ENCODE measurements at places on chromosomes 11 and 22.

DNA sequence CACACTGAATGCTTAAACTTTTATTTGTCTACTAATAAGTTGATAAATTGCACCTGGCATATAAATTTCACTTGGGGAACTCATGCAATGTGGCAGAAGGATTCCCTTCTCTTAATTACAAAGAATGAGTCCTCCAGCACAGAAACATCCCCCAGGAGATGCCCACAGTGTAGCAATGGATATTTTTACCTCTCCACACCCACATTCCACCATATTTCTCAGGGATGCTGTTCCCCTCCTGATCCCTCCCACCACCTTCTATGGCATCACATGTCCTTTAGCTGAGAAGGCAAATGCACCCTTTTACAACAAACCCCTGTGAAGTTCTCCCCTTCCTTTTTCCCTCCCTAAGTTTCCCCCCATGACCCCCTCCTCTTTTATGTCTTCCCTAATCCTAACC lies 56.1 kb upstream of the UBASH3B start:
- DNase-seq = no peak

GRCh38 chr11:84468235-84468634 lies 1158.9 kb downstream of the DLG2 start:
- no peak for DNase-seq

- DNase-seq = no peak
These were observed 116.7 kb downstream of the NTM start for GRCh38 chr11:131486937-131487635.

- no peak for DNase-seq
These were observed 20.6 kb downstream of the IFT27 start for GRCh38 chr22:36755316-36755715.

DNA sequence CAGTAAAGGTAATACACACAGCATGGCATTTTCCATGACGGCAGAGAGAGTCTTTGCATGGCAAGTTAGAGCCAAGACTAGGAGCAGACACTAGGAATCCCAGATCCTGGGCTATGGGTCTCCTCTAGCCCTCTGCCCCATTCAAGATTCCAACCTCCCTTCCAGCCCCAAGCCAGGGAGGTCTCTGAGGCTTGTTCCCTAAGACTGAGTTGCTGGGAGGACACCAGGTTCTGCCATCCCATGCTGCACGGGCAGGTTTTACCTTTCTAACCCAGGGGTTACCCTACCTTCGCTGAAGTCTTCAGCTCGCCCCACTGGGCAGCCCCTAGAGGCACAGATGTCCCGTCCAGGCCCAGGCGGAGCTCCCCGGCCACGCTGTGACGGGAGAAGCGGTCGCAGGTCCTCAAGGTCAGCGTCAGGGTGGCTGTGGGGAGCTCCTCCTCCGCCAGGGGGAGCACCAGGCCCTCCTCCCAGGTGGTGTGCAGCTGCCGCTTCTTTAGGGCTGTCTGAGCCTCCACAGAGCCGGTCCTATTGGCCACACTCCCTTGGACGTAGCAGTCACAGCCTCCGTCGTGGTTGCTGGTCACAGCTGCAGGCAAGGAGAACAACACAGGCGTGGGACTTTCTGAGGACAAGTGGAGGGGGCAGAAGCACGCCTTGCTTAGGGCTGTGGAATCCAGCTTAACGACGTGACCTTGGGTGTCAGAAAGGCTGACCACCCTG lies 33.8 kb downstream of the SYT13 start:
- DNase-seq = peak; percentile 84

- DNase-seq = no peak
These were observed 150.0 kb downstream of the SHANK2 start for GRCh38 chr11:71102251-71102995.

- no peak for DNase-seq
These were observed 1.1 kb upstream of the C11orf65 start for GRCh38 chr11:108468478-108468864.

GRCh38 chr11:4979036-4979435 lies 15.6 kb upstream of the OR51L1 start:
- DNase-seq = no peak

DNA sequence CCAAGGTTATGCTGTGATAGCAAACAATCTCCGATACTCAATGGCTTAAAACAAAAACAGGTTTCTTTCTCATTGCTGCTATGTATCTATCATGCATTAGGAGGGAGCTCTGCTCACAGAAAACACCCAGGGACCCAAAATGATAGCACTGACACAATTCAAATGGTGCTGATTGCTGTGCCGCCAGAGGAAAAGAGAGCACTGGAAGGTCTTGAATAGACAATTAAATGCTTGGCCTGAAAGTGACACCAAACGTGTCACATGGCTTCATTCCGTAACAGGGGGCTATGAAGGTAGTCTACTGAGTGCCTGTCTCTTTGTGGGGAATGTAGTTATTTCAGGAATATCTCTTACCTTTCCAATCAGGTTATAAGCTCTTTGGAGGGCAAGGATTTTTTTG lies 94.2 kb downstream of the FAR1 start:
- DNase-seq = no peak

GRCh38 chr11:133531458-133531857 lies 843 bp downstream of the OPCML start:
- no peak for DNase-seq

- peak; percentile 80 for DNase-seq
These were observed 24.4 kb upstream of the A4GALT start for GRCh38 chr22:42745118-42745517.

DNA sequence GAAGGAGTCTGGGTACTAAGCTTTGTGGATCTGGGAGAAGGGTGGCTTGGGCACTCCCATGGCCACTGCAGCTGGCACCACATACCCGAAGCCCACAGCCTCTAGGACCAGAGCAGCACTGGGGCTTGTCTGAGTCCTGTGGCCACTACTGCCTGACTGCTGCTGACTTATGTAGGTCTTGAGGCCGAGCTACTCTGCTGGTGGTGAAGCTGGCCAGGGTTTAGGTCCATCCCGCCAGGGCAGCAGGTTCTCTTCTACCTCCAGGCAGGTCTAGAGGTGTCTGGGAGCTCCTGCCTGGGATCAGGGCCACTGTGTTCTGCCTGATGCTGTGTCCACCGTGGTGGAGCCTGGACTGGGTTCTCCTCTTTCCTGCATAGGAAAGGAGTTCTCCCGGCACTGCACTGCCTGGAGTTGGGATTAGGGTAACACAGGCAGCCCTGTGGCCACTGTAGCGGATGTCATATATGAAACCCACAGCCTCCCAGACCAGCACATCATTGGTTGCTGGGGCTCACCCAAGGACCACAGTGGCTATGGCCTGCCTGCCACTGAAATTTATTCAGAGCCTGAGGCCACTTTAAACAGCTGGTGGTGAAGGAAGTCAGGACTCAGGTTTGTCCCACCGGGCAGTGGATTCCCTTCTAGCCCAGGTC lies 109.8 kb upstream of the SERPIND1 start:
- DNase-seq = no peak

DNA sequence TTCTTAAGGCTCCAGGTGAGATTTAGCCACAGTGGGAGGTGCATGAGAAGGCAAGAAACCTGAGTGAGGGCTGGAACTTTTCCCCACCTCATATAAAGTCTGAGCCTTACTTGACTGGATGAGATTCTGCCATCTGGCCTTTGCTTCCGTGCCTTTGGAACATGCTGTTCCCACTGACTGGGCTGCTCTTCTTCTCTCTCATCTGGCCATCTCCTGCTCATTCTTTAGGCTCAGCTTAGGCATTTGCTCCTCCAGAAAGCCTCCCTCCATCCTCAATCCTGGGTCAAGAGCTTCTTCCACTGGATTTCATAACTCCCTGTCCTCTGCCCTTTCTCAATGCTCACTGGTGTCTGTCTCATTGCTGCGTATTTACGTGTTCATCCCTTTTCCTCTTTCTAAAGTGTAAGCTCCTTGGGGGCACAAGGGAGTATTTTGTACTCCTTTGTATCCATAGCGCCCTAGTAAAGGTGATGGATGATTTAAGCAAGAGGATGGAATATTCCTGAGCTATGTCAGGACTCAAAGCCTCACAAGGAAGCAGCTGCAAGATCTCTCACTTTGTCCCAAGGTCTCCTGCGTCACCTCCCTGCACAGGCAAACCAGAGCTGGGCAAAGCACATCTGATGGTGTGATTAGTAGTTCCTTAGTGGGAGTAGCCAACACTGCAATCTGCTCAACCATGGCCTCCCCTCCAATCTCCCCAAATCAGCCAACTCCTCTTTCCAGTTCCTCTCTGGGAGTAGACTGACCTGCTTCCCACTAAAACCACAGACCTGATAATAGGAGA lies 15.3 kb downstream of the HSPA8 start:
- no peak for DNase-seq

- DNase-seq = no peak
These were observed 95.0 kb downstream of the AASDHPPT start for GRCh38 chr11:106172386-106172991.

- DNase-seq = no peak
These were observed 1.7 kb downstream of the SAMM50 start for GRCh38 chr22:43956805-43957463.

DNA sequence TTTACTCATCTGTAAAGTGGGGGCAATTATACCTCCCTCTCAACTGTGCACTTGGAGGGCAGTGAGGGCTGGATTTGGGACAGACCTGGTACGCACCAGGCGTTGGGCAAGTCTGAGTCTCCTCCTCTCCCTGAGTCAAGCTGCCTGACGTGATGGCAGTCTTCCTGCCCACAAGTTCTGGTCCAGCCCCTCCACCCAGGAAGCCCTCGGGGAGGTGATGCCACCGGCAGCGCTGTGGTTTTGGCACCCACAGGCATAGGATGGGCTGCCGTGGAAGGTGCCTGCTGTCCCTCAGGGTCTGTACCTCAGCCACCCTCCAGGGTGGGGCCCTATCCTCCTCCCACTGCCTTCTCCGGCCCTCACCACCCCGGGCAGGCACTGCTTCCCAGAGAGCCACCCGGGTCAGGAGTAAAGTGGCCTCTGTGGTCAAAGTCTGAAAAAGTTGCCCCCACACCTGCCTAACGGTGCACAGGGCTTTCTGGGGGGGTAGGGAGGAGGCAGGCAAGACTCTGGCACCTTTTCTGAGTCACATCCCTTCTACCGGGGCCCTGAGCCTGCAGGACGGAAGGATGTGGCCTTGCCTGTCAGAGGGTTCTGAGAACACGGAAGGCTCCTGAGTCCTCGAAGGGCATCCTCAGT lies 6.5 kb upstream of the APOBEC3H start:
- no peak for DNase-seq

- DNase-seq = no peak
These were observed 11.8 kb upstream of the CD5 start for GRCh38 chr11:61090521-61090920.

DNA sequence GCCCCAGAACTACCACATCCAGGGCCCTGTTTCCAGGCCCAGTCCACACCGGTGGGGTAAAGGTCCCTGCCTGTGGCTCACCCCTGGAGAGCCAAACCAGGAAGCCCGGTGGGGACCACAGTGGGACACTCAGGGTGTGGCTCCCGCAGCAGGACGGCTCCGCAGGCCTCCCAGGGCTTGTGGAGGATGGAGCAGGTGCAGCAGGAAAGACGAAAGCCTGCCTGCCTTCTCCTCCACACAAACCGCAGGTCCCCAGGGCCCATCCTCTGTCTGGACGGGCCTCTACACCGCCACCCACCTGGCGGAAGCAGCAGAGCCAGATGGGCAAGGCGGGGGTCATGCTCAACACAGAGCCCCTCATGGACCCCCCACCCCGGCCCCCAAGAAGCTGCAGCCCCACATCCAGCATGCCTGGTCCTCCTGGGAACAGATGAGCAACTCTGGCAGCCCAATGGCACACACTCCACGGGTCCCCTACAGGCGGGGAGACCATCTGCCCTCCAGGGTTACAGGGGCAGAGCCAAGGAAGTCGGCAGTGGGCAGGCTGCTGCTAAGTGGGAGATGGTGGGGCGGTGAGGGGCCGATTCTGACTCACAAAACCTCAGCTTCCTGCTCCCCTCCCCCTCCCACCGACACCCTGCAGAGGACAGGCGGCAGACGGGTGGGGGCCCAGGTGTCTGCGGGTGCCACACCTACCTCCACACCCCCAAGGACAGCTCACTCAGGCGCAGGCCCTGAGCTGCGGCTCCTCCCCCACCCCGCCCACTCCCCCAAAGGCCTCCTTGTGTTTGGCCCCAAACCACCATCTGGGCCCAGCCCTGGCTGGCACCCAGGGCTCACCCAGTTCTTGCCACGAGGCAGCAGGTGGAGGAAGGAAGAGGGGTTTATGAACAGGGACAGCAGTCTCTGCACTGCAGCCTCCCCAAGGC lies 5.2 kb downstream of the SBF1 start:
- no peak for DNase-seq

DNA sequence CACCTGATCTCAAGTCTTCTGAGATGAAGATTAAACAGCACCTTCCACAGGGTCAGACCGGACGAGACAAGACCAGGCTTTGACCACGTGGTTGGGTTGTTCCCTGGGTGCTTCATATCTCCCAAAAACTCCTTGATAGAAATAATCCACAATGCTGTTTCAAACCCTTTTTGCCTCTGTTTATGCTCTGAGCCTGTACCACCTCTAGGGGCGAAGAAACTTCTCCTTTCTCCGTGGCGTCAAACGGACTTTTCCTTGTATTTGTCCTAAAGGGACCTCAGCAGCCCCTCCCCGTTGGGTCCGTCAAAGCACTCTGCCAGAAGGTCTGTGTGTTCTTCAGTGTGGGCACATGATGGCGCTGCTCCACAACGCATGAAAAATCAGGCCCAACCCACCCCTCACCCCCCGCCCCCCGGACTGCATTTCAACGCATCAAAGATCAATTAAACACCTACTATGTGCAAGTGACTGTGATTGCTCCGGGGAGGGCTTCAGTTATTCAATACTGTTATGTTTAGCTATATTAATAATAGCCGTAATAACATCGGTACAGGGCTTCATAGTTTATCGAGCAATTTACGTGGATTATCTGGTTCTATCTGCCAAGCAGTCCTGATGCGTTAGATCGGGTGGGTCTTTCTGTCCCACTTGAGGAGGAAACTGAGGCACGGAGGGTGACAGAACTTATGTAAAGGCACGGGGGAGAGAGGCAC lies 17.3 kb upstream of the EIF3D start:
- DNase-seq = peak; percentile 66

All from AG08395 (cell line).